Stimulated activated CD8-positive, alpha-beta memory T cell treated with anti-CD3 and anti-CD28 coated beads, Interleukin-4, amount 100 ng/mL, for 1 hour (primary cell): ENCODE measurements at places on chromosomes 6 and 20.

GRCh38 chr6:20998748-20999448 lies 464.6 kb downstream of the CDKAL1 start:
- no peak for DNase-seq

DNA sequence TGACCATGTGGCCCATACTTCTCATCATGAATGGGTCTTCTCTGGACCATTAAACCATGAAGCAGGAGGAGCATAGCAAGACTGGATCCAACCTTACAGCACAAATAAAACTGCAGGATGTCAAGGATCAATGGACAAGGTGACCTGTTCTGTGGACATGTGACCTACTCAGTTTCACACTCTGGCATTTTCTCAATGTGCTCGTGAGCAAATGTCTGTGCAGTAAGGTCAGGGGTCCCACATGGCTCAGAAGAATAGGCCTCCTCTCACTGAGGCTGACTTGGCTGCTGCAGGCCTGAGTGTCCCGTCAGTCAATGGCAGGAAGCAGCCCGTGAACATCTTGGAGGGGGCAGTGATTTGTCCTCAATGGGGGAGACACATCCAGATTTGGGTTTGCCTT lies 60.2 kb upstream of the IL20RA start:
- no peak for DNase-seq

- no peak for DNase-seq
Observed at GRCh38 chr6:23977706-23978105, 148.3 kb upstream of the NRSN1 start.

DNA sequence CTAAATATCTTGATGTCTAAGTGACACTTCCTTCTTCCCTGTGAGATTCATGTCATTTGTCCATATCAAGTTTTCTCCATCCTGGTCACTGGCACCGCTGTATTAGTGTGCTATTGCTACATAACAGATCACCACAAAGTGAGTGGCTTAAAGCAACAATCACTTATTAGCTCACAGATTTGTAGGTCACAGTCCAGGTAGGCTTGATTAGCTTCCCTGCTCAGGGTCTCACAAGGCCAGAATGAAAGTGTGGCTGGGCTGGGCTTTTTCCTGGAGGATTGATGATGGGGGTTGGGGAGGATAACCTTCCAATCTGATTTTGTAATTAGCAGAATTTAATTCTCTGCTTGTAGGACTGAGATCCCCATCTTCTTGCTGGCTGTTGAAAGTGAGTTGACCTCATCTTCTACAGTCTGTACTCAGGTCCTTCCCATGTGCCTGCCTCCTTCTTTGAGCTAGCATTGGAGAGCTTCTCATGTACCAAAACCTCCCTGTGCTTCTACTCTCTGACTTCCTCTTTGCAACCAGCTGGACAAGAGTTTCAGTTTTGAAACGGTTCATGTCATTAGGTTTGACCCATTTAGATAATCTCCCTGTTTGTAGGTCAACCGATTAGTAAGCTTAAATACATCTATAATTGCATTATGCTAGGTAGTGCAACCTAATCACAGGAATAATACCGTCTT lies 152.4 kb upstream of the MAN1A1 start:
- DNase-seq = no peak

- DNase-seq = no peak
Observed at GRCh38 chr6:68559716-68560115, 75.4 kb upstream of the ADGRB3 start.

- DNase-seq = no peak
Observed at GRCh38 chr6:125714441-125715090, 34.9 kb upstream of the HEY2 start.

- no peak for DNase-seq
Observed at GRCh38 chr6:42007286-42008137, 42.8 kb upstream of the TAF8 start.

- no peak for DNase-seq
Observed at GRCh38 chr6:161101517-161101916, 109.9 kb downstream of the MAP3K4 start.
